ENCODE measurements at places on chromosomes 16 and 17. TPM values are rescaled to one million over a fixed set of nuclear protein-coding genes. Genes with fewer than 3 reads are reported as not detected.

Gene CBX8
- 7.8 TPM for total RNA-seq

Gene CHST5
- total RNA-seq = 0.87 TPM

Gene KRTAP4-2
- not detected for total RNA-seq

Gene PRKCB
- total RNA-seq = 2.0 TPM

DNA sequence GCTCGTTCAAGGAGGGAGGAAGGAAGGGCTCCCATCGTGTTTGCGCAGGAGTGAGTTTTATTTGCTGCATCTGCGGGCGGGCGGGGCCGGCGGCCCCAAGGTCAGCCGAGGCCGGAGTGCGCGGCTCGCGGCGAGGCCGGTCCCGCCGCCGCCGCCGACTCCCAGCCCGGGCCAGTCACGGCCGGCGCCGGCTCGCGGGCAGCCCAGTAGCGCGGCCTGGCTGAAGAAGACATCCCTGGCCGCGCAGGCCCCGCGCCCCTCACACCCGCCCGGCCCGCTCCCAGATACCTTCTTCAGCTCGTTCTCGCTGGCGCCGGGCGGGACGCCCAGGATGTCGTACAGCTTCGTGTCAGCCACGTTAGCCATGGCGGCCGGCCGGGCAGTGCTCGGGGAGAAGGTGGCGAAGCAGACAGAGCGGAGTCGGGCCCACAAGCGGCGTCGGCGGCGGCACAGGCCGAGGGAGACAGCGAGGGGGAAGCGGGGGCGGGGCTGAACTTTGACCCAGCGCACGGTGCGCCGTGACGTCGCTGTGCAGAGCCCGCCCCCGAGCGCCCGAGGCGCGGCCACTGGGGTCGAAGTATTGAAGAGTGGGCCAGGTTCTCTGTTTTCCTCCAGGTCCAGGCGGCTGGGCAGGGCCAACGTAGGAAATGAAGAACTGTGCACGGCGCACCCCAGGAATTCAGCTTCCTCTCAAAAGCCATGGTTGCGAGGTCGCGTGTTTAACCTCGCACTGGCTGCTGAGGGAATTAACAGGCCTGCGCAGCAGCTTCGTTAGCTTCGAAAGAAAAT, at the start of gene DNAJA2:
DNAJA2 (minus strand) TSS at position 468 of the 789 bp plus-strand sequence; CDS start at position 366, 102 bp downstream.
- peak; percentile 67 for DNase-seq

DNA sequence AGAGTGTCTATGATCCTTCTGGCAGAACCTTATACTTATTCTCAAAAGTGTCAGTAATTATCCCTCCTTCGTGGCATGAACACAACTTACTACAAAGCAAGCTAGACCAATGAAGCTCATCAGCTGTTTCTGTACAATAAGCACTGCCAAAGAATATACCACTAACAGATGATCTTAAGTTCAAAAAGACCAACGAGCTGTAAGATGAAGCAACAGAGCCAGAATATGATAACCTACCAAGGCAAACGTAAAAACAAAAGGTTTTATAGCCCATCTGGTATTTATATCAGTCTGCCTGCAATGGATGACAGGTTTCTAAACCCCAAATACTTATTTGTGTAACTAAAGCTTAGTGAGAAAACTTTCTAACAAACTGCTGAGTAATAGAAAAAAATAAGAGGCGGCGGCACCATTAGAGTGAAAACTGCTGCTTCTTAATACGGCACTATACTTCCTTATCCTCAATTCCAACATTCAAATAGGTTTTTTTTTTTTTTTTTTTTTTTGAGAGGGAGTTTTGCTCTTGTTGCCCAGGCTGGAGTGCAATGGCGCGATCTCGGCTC, 22.1 kb downstream of the NME2 start:
- no peak for DNase-seq

DNA sequence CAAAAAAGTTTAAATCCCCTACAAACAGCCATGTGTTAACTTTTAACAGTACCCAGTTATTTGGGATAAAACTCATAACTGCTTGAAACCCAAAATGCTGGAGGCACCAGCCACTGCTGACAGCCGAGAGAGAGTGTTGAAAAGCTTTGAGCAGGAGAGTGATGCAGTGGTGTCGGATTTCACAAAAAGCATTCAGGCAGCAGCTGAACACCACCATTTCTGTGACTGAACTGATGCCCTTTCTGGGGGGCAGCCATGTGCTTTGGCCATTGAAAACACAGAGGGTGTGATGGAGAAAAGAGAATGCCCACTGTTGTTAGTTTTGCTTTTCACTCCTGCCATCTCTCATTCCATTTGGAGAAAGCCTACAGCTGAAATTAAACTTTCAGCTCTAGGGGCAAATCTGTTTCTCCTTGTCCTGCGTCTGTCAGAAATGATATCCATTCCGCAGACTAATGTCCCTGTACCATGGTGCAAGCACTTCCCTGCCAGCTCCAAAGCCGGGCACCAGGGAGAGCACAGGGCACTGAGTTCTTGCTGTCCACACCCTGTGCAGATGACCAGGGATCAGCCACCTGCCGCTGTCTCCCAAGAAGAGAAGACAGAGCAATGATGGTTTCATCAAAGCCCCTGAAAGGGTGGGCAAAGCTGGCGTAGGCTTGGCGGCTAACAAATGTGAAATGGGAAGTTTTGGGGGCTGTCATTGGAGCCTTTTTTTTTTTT, 16.6 kb upstream of the MLYCD start:
- no peak for DNase-seq

DNA sequence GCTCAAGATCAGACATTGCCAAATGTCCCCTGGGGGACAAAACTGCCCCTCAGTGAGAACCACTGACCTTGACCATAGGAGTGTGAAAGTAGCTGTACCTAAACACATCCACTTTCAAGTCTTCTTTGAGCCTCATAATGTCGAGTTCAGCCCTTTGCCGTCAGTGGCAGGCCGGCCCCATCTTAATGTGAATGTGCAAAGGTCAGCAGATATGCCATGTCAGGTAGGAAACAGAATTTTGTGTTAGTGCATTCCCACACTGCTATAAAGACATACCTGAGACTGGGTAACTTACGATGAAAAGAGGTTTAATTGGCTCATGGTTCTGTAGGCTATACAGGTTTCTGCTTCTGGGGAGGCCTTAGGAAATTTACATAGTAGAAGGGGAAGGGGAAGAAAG, 95.1 kb upstream of the PIRT start:
- no peak for DNase-seq

- no peak for DNase-seq
Observed at GRCh38 chr16:82414476-82414875, 212.3 kb upstream of the CDH13 start.

- DNase-seq = no peak
Observed at GRCh38 chr16:5769513-5769912, 671.9 kb upstream of the EEF2KMT start.

DNA sequence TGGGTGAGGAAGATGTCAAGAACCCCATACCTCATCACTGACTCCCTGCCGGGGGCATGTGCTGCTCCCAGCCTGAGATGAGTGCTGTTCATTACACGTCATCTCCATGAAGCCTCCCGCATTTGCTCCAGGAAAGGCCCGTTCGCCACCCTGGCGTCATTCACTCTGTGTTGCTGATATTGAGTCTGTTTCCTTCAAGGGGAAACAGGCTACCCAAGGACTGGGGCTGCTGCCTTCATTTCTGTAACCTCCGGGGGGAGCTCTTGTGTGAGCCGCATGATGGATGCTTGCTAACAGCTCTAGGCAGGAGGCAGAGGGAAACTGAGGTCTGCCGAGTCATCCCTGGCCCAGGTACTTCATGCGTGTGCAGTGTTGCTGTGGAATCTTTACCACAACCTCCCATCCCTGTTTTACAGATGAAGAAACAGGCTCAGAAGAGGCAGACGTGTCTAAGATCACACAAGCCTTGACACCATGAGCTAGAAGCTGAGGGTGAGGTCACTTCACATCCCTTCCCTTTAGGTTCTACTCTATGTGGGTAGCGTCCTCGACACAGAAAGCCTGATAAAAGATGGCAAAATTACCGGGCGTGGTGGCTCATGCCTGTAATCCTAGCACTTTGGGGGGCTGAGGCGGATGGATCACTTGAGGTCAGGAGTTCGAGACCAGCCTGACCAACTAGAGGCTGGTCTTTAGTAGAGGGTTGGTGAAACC, 3.5 kb upstream of the ARMC5 start:
- DNase-seq = no peak

DNA sequence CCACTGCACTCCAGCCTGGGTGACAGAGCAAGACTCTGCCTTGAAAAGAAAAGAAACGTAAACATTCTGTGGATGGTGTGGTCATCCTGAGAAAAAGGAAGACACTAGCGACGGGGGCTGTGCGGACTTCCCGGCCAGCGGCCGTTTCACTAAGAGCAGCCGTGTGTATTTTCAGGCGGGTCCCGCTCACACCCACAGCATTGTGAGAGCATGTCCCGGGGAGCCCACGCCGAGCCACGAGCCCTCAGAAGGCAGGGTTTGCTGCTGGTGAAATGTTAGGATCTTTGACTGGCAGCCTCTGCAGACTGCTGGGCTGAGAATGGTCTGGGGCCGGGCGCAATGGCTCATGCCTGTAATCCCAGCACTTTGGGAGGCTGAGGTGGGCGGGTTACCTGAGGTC, 40.3 kb downstream of the LMF1 start:
- no peak for DNase-seq

DNA sequence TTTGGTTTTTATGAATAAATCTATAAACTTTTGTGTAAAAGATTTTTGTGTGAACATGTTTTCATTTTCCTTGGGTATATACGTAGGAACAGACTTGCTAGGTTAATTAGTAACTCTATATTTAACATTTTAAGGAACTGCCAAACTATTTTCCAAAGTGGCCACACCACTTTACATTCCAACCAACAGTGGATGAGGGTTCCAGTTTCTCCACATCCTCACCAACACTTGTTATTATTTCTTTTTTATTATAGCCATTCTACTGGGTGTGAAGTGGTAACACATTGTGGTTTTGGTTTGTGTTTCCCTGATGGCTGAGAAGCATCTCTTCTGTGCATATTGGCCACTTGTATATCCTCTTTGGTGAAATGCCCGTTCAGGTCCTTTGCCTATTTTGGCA, 20.0 kb downstream of the LYRM9 start:
- no peak for DNase-seq

DNA sequence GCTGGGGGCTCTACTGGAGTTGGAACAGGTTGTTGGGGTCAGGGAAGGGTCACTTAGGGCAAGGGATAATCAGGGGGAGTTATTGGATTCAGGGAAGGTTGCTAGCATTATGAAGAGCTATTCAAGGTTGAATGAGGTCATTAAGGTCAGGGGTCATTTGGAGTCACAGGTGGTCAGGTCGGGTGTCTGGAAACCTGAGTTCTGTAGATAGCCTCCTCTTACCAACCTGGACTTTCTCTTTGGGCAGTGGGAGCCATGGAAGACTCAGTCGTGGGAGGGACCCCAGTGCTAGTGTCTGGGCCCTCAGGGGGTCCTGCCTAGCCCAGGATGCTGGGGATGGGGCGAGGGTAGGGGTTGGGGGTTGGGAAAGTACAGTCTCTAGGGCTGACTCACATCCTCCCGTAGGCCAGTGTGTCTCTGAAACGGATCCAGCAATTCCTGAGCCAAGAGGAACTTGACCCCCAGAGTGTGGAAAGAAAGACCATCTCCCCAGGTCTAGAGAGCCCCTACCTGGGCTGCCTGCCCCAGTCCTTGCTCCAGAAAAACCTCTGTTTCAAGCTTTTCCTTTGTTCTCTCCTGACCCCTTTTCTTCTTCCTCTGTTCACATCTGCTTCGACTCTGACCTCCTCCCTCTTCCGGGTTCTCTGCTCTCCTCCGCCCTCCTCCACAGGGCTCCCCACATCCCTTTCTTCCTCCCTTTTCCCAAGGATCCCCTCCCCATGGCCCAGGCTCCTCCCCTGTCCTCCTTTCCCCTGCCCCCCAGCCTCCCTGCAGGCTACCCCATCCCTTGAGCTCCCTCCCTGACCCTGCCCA, 33.5 kb downstream of the ABCC3 start:
- no peak for DNase-seq

DNA sequence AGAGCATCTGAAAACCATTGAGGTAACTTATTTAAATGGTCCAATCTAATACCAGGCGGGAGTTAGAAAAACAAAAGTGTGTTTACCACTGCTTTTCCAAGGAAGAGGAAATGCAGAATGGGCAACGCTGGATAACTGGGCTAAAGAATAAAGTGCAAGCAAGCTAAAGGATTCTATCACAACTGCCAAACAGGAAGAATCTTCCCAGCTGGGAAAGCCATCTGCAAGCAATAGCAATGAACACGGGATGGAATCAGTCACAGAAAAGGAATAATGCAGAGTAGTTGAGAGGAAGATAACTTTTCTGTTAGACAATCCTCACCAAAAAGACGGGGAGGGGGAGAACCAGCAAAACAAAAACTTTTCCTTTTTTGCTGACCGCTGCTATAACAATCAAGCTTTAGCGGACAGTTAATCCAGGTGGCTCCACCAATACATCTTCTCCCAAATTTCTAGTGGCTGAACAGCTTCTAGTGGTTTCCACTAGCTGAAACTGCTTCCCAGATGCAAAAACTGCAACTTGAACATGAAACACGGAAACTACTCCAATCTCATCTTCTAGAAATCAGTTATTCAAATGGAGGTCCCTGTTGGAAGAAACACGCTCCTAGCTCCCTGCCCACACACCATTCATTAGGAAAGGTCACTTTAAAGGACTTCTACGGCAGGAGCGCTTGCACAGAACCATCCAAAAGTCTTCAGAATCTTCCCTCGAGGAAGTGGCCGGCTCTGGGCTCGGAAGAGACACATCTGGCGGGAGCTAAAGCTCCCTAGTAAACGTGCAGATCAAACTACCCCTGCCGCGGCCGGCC, 929 bp downstream of the TMEM11 start:
- no peak for DNase-seq

GRCh38 chr16:30376461-30376902, 1.9 kb downstream of the MYL11 start:
- no peak for DNase-seq

DNA sequence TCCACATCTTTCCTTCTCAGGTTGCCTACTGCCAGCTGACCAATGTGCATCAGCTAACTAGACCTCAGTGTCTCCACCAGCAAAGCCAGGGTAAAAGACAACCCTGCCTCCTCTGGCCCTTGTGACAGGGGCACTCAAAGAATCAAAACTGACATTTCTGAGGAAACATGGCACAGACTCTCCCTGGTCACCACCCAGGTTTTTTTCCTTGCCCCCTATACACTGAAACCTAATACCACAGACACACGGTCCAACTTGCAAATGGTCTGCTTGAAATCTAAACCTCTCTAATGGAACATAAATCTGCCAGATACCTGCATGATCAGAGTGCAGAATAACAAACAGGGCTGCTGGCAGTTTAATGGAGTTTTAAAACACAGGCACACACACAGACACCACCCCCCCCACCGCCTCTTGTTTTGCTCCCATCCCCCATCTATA, 19.5 kb upstream of the CORO6 start:
- DNase-seq = no peak

Measured in NCI-H460 (cell line).